Renal cortex interstitium (tissue), 15 donors: ENCODE measurements at places on chromosomes 16 and 17.

GRCh38 chr16:1712791-1713261 lies 6.8 kb downstream of the MAPK8IP3 start:
- DNase-seq, result no peak

GRCh38 chr16:86027373-86028126 lies 128.6 kb downstream of the IRF8 start:
- no peak for DNase-seq

GRCh38 chr16:65500007-65500406 lies 378.1 kb upstream of the CDH11 start:
- no peak for DNase-seq

GRCh38 chr16:83966153-83966696 lies 1.8 kb upstream of the NECAB2 start:
- no peak for DNase-seq

- DNase-seq, result no peak
These were observed 13.7 kb downstream of the RARA start for GRCh38 chr17:40322358-40323315.

GRCh38 chr16:11816123-11816522 lies 19.1 kb upstream of the ZC3H7A start:
- DNase-seq, result no peak

DNA sequence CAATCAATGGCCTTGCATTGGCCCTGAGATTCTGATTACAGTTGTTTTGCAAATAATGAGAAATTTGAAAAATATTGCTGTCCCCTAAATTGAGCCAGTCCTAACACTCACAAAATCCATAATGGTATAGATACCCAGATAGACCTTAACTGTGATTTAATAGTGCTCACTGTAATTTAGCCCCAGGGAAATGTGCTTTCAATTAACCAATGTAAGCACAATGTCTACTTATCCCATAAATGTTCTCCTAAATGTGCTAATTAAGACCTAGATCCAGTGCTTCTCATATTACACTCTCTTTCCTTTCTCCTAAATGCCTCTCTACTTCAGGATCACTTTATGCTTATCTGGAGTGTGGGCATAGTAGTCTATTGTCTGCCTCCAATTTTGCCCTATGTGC lies 417.8 kb upstream of the CCL2 start:
- DNase-seq, result no peak

DNA sequence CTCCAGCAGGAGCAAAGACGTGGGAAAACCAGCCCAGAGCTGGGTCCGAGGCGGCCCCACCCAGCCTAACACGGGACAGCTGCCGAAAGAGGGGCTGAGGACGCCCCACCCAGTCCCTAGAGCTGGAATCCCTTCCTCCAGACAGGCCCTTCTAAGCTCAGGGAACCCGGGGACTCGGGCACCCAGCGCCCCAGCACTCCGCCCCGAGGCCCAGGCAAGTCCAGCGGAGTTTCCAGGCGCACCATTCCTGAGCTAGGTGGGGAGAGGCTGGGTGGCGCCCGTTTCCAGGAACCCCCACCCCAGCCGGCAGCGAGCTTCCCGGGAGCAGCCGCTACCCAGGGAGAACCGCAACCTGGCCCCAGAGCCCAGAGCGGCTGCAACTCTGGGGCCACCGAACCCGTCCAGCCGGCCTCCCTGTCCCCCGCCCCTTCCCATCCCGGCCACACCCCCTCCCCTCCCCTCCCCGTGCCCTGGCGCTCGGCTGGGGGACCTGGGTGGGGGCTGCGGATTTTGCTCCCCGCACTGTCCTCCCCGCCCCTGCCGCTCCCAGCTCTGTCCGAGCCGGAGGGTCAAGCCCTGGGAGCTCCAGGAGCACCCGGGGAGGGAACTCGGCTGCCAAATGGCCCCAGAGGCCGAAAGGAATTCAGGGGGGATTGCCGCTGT lies 536 bp downstream of the TMC6 start:
- no peak for DNase-seq

DNA sequence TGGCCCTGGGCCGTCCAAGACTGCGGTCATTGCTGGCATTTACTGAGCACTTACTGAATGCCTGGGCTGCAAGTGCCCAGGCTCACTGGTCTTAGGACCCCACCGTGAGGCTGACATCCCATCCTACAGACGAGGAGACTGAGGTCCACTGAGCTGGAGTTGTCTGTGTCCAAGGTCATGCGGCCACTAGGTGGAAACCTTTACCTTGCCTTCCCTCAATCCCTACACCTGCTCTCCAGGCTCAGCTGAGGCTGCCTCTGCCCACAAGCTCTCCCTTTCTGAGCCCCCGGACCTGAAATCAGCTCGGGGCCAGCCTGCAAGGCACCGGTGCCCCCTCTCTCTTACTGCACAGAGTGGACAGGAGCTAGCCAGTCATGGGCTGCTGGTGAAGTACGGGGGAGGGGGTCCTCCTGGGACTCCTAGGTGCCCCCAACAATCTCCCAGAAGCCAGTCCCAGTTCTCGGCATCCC lies 1.5 kb downstream of the CASKIN1 start:
- no peak for DNase-seq
